Cardiac muscle cell (in vitro differentiated cells and primary cell): ENCODE measurements at places on chromosomes 16 and 17.

DNA sequence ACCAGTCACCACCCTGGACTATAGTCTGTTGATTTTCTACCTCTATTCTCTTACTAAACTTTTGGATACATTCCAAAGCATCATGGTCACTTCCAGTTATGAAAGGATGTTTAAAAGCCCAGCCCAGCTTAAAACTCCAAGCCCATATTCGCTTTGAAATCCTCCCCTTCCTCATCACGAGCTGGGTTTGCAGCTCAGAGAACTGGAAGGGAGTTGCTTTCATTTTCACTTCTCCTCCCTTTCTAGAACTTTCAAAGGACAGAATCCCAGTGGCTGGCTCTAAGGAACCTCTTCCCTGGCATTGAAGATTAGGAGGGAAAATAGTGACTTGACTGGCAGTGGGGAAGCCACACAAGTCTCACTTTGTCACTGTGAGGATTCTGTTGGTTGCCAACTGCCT lies 100.1 kb upstream of the DYNLRB2 start:
- DNase-seq = no peak

DNA sequence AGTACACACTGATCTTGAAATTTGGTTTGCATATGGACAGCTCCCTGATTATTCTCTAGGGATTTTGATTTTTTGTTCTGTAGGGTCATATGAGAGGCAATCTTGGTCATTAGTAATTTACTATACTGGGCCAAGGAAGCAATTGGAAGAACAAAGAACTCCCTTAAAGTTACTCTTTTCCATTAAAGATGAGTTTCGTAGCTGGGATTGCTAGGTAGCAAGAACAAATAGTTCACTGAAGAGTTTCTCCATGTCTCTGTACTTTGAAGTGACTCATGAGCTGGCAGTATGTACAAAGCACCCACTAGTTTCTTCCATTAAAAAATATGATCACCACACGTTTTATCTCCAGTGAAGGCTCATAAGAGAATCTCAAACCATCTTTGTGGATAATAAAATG lies 6.2 kb upstream of the BCAS3 start:
- no peak for DNase-seq

DNA sequence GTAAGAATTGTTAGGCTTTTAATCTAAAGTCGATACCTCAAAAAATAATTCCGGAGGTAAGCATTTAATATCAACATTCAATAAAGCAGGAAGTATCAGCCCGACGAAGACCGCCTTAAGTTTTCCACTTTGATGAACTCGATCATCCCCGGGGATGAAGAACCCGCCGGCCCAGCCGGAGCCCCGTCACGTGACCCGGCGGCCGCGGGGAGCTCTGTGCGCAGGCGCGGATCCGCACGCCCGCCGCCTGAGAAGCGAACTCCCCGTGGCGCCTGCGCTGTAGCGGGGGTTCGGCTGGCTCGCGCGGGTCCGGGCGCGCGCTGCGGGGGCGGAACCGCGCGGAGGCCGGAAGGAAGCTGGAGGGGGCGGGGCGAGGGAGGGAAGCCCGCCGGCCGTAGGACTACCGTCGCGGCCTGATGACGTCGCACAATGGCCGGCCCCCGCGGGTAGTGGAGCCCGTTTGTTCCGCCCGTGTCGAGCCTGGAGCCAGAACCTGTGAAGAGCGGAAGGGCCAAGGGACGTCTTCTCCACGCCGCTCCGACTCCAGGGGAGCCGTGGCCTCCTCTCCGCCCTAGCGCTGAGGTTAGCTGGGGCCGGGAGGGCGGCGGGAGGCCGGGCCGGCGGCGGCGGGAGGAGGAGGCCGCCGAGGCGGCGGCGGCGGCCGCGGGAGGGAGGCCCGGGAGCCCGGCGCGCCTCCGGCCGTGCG lies at the start of gene ZC3H18:
Gene ZC3H18 (plus strand): TSS at position 419 of the 706 bp plus-strand sequence. CDS start 6,721 bp downstream, outside the sequence.
- DNase-seq = peak; percentile 99

- peak; percentile 72 for DNase-seq
These were observed at the start of gene LIMD2 for GRCh38 chr17:63699638-63700527. Gene LIMD2, minus strand, starts transcription at chr17:63700125. Its CDS starts 827 bp downstream, at chr17:63699298.

GRCh38 chr16:88929091-88929445 lies 47.9 kb downstream of the CBFA2T3 start:
- DNase-seq = no peak

DNA sequence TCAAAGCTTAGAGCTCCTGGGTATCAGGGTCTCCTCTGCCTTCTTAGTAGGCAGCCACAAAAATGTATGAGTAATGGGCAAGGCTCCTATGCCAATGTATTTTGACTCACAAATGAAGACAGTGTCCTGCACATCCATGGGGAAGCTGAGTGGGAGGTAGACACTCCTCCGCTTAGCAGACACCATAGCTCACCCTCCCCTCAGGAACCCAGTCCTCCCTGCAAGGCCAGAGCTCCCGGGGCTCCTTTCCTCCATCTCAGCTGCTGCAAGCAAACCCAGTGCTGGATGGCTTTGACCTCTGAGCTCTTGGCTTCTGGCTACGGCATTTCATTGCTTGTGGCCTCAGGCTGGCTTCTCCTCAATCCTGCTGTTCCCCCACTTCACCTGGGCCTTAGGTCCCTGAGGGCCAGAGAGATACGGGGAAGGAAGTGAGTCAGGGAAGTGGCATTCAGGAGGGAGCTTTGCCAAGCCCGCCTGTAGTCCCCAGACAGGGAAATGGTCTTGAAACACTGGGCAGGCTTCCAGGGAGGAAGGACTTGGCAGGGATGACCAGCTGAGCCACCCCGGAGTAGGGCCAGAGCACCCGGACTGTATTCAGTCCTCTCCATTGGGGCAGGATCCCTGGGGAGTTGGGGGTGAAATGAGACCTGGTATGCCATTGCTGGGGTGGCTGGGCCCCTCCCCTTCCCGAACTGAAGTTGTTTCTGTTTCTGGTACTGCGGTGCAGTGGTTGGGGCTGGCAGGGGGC lies 4.5 kb downstream of the ABCC3 start:
- peak; percentile 99 for DNase-seq

- no peak for DNase-seq
These were observed 10.3 kb downstream of the CCL18 start for GRCh38 chr17:36074365-36074764.

DNA sequence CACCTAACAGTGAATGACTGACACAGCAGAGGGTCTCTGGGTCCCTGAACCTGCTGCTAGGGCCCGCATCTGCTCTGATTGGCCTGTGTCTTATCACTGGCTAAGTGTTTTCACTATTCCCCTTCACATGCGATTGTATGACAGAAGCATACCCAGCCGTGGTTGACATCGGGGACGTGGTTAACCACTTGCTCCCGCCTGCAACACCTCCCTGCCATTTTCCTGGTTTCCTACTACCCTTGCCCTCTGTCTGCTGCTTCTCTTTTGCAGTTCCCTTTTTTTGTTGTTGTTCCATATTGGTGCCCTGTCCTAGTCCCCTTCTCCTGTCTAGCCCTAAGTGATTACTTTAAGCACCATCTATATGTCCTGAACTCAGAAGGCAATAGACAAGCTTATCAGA lies 177.0 kb downstream of the RGS9 start:
- DNase-seq = no peak

- no peak for DNase-seq
These were observed 26.0 kb downstream of the PKD1L3 start for GRCh38 chr16:71974068-71974818.
